Stimulated activated CD8-positive, alpha-beta memory T cell treated with anti-CD3 and anti-CD28 coated beads, Interleukin-7, amount 100 ng/mL, for 1 hour (primary cell): ENCODE measurements at places on chromosomes 1 and 21.

DNA sequence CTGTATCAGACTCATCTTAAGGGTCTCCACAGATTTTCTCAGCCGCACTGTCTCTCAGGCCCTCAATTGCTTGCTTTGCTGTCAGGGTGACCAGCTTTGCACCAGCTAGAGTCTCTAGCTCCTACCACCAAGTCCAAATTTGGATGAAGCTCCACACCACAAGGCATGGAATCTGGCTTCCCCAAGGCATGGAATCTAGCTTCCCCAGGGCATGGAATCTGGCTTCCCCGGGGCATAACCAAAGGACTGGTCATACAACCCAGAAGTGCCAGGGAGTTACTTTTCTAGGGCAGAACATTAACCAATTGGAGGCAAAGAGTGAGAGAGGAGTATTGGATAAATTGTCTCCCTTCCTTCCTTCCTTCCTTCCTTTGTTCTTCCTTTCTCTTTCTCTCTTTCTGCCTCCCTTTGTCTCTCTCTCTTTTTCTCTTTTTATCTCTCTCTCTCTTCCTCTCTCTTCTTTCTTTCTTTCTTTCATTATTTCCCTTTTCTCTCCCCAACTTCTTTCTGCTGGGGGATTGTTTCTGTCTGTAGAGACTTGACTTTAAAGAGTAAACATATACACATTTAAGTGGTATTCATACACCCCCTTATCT is 76.9 kb upstream of the HAO2 start:
- DNase-seq = no peak

- no peak for DNase-seq
Observed at GRCh38 chr1:2438038-2438437, 25.7 kb upstream of the PEX10 start.

- DNase-seq = no peak
Observed at GRCh38 chr1:115135681-115136080, 46.4 kb upstream of the TSPAN2 start.

DNA sequence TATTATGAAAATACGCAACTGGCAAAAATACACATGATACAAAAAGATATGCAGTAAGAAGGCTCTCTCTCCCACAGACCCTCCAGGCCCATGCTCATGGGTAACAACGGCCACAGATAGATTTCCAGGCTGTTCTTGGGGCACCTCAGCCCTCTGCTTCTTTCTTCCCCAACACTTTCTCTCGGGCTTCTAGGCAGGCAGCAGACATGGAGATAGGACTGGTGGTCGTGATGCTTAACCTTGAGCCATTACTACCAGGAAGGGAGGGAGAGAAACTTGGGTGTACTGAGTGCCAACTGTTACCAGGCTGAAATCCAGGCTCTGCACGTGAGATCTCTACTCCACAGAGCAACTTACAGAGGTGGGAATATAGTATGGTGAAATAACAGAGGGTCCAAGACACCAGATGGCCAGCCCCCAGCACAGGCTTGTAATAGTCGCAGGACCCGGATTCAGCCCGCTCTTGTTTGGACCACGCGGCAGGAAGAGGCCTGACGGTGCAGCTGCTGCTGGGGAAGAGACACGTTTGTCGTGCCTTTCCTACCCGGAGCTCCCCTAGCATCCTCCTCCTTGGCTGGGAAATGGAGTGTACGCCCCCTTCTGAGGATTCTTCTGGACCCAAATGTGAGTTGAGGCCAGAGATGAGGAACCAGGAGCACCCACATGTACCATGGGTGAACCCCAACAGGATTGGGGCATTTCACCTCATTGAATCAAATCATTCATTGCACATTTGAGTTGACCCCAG is 441.1 kb upstream of the VAMP3 start:
- DNase-seq = no peak

GRCh38 chr1:43689289-43689688 is 18.0 kb upstream of the ST3GAL3 start:
- no peak for DNase-seq

GRCh38 chr1:38020396-38020795 is 7.9 kb downstream of the UTP11 start:
- no peak for DNase-seq
